AML-193 (cell line): ENCODE measurements at places on chromosomes 1 and 21.

DNA sequence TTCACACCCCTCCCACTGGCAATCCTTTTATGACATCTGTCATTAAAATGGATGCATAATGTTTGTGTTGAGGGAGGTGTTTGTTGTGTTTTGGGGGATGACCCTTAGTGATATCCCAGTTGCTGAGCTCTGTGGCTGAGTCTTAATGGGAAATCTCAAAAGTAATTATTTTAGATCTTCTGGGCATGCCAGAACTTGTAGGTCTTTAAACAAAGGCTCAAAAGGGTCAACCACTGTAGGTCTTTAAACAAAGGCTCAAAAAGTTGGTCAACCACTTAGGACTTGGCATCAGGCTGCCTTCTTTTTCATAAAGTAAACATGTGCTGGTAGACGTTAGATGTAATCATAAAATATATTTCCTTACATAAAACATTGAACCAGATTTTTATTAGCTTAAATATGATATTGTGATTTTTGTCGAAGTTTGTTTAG is 78.0 kb downstream of the CDC14A start:
- no peak for DNase-seq

- DNase-seq, result no peak
Observed at GRCh38 chr1:229035748-229036082, 235.2 kb upstream of the RAB4A start.

DNA sequence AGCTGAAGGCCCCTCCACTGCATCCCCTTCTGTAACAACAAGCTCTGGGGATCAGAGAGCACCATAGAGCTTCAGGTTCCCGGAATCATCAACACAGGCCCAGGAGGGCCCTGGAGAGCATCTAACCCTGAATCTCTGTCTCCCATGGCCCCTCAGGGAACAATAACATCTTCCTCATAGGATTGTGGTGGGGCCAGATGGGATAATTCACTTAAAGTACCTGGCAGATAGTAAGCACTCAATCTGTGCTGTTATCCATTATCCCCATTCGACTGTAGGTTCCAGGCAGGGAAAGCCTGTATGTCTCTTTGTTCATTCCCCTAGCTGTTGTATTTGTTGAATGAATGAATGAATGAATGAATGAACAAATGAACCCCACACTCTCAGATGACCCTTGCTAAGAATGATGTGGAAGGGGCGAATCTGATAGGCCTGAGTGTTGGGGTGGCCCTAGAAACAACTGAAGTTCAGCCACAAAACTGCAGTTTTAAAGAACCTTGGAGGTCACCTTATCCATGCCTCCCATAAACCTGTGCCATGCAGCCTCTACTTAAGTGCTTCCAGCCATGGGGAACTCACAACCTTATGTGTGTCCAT is 14.5 kb downstream of the LAPTM5 start:
- DNase-seq, result no peak

DNA sequence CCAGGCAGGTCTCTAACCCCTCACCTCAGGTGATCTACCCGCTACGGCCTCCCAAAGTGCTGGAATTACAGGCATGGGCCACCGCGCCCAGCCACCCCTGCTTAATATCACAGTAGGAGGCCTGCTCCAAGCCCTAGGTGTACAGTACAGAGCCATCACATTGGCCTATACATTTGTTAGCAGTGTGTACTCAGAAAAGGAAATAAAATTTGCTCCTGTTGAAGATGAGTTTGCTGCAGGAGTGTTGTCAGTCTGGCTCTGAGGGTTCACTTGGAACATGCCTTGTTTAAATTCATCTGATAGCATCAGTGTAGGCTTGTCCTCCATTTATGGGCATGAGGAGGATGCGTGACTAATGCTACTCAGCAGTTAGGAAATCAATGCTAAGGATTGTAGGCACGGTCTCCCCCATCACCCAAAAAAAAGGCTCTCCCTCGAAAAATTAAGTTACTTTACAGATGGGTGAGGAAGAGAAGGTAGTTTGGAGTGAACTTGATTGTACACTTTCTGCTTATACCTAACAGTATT is 4.6 kb upstream of the ENAH start:
- no peak for DNase-seq

- DNase-seq, result no peak
Observed at GRCh38 chr1:22258698-22259097, 115.8 kb upstream of the WNT4 start.

DNA sequence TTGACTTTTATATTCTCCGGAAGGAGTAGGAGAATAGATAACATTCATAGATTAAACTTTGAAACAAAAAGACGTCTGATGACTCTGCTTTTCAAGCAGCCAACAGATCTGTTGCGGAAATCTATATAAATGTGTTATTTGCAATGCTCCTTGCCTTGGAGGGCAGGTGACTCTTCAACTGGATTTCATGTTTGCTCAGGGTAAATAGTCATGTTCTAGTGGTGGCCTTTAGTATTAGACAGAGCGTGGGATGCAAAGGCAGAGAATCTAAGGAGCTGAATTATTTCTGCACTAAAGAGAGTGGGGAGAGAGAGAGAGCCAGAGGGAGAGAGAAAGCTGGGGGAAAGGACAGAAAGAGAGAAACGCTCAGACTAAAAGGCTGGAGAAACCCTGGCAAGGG is 454.3 kb downstream of the AJAP1 start:
- no peak for DNase-seq

DNA sequence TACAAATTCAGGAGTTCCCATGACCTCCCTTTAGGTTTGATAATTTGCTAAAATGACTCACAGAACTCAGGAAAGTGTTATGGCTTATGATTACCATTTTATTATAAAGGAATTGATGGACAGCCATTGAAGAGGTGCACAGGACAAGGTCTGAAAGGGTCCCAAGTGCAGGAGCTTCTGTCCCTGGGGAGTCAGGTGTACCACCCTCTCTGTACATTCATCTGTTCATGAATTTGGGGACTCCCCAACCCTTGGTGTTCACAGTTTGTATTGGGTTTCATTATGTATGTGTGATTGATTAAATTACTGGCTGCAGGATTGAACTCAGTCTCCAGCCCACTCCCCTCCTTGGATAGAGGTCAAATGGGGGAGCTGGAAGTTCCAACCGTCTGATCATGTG is 10.8 kb upstream of the IL10RB start:
- no peak for DNase-seq

- no peak for DNase-seq
Observed at GRCh38 chr1:60034999-60035398, 38.6 kb downstream of the C1orf87 start.

- no peak for DNase-seq
Observed at GRCh38 chr1:112002514-112002913, 13.0 kb upstream of the KCND3 start.

- DNase-seq, result no peak
Observed at GRCh38 chr1:24126018-24126671, 14.2 kb upstream of the MYOM3 start.

GRCh38 chr1:10637834-10638558 is 158.4 kb downstream of the CASZ1 start:
- no peak for DNase-seq

- DNase-seq, result no peak
Observed at GRCh38 chr21:42524341-42525028, 10.8 kb downstream of the SLC37A1 start.

DNA sequence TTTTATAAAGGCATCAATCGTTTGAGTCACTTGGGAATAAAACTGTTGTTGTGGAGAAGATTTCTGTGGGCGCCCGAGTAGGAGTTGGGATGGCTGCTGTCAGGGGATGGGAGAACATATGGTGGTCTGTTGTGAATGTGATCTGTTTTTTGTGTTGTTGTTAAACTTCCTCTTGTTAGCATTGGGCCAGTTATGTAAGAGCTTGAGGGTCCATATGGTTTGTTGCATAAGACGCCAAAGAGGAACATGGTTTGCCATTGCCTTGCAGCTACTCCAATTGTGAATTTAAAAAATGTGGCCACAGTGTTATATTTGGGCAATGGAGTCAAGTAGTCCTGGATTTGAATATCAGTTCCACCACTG is 136.1 kb upstream of the JUN start:
- DNase-seq, result peak; percentile 86

GRCh38 chr1:95994643-95995042 is 726.9 kb upstream of the PTBP2 start:
- no peak for DNase-seq

GRCh38 chr21:32508558-32508957 is 76.8 kb downstream of the TCP10L start:
- no peak for DNase-seq

- DNase-seq, result no peak
Observed at GRCh38 chr1:17005365-17005740, 6.4 kb downstream of the ATP13A2 start.

DNA sequence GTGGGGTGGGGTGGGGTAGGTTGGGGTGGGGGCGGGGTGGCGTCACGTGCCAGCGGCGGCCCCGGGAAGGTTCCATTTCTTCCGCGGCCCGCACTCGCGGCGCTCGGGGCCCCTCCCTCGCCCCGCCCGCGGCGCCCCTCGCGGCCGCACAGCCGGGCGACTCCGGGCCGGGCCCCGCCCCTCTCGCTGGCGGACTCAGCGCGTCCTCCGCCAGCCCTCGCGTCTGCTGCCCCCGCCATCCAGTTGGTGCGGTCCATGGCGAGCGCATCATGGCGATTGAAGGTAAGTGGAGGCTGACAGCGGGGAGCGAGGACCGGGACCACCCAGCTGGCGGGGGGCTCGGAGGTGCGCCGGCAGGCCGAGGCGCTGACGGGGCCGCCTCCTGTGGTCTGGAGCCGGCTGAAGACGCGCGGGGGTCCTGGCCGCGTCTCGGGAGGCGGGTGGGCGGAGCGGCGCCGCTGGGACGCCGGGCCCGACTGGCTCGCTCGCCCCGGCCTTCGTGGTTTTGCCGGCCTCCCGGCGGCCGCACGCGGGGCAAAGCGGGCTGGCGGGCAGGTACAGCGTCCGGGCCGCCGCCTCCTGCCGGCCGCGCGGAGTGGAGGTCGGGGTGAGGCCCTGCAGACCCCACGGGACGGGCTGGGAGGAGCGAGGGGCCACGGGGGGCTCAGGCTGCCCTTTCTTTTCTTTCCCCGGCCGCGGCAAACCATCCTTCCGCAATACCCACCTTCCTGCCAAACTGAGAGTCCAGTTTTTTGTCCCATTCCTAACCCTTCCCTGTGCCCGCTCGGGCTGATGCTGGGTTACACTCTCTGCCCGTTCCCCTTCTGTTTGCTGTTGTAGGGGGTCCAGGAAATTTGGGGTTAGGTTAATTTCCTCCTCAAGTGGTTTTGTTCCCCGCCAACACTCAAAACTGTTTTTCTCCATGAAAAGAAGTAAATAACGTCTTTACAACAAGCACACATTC is at the start of gene SYT14:
TSS of gene SYT14 (plus strand) at position 222 of the 964 bp plus-strand sequence. CDS start at position 270, 48 bp downstream.
- DNase-seq, result no peak

GRCh38 chr21:37870221-37870620 is 46.0 kb downstream of the KCNJ6 start:
- no peak for DNase-seq

GRCh38 chr1:208654241-208654640 is 410.1 kb upstream of the PLXNA2 start:
- DNase-seq, result peak; percentile 8

GRCh38 chr1:72282271-72283021 is at the start of gene NEGR1:
TSS of gene NEGR1 (minus strand) at chr1:72282539.
- peak; percentile 77 for DNase-seq

GRCh38 chr1:27399251-27400025 is 7.0 kb downstream of the GPR3 start:
- DNase-seq, result no peak
